ENCODE measurements at places on chromosomes 2 and 18.

GRCh38 chr2:102361632-102362241 is 6.1 kb downstream of the IL18R1 start:
- no peak for DNase-seq

DNA sequence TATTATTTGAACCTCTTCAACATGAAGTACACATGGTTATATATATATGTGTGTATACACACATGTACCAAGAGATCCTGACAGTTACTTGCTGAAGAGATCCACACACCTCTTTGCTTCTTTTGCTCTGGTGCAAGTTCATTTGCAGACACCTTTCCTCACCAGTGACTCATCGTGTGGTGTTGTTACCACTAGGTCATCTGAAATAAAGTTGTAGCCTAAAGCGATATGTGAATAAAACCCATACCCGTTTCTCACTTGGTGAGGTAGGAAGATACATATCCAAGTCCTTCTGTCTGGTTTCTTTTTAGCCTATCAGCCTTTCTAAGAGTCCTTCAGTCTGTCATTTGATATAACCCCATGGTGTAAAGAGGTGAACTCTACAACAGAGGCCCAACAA is 379.4 kb upstream of the RAB12 start:
- DNase-seq, result no peak

GRCh38 chr2:226123300-226123699 is 676.3 kb downstream of the IRS1 start:
- DNase-seq, result no peak

DNA sequence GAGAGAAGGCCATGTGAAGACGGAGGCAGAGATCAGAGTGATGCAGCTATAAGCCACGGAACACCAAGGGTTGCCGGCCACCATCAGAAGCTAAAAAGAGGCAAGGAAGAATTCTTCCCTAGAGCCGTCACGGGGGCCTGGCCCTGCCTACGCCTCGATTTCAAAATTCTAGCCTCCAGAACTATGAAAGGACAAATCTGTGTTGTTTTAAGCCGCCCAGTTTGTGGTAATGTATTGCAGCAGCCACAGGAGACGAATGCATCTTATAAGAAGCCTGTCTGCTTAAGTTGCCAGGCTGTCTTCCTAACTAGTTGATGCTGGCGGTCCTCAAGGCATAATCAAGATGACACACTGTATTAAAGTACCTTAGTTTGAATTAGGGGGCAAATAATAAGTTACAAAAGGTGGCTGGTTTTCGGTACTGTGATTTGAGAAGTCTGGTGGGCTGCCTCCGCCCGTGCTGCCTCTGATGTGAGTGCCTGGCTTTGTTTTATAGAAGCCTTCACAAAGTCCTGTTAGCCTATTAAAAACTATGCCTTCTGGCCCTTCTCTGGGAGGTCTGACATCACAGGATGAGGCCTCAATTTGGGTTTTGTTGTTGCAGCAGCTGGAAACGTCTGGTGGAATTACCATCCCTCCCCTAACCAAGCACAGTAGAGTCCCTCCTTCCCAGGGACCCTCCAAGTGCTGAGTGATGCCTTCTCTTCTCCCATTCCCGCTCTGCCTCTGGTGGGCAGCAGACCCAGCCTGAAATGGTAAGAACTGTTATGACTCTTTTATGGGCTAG is 53.6 kb downstream of the SRD5A2 start:
- no peak for DNase-seq

DNA sequence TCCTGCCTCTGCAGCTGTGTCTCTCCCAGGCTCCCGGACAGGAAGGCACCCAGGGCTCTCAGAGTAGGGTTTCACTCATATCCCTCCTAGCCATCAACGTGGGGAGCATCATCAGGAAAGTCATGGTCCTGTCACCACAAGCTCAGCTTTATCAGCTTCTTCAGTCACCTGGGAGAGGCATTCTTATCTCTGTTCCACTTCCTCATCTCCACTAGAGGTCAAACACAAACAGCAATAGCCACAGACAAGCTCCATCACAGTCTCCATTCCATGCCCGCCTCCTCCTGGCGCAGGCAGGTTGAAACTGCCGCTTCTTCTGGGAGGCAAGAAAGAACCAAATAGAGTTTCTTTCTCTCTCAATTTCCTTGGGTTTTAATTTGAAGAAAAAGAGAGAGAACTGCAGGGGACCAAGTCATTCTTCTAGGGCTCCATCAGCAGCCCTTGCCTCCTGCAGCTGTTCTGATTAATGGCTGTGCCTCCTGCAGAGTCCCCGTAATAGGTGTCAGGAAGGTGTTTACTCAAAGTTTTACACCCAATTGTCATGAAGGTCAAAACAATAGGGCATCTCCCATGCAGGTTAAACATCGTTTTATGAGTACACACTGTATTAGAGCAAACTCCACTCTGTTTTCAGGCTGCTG is 377.9 kb downstream of the TMEM182 start:
- peak; percentile 6 for DNase-seq

GRCh38 chr2:118842661-118843482 is 4.6 kb downstream of the EN1 start:
- DNase-seq, result no peak

DNA sequence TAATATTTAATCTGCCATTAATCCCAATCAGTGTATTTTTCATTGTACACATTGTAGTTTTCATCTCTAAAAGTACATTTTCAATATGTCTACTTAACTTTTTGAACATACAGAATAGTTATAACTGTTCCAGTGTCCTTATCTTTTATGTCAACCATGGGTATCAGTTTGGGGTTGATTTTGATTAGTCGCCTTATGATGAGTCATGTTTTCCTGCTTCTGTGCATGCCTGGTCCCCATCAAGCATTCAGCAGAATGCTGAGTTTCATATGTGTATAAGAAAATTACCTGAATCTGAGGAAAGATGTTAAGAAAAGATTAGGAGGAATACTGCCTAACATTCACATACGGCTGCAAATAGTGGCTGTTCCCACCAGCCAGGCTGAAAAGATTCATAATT is 17.7 kb downstream of the SPDYA start:
- DNase-seq, result no peak

All from NCI-H774 (cell line).